Lower leg skin (tissue), 4 donors: ENCODE measurements at places on chromosomes 4 and X.
A peak's percentile ranks its signal among the peaks of the same experiment; 100 is the strongest.

- DNase-seq = no peak
Measured at GRCh38 chrX:41779030-41779564, 55.1 kb downstream of the GPR82 start.

GRCh38 chr4:153023139-153023538 is 87.0 kb downstream of the FHDC1 start:
- DNase-seq = peak; percentile 79

DNA sequence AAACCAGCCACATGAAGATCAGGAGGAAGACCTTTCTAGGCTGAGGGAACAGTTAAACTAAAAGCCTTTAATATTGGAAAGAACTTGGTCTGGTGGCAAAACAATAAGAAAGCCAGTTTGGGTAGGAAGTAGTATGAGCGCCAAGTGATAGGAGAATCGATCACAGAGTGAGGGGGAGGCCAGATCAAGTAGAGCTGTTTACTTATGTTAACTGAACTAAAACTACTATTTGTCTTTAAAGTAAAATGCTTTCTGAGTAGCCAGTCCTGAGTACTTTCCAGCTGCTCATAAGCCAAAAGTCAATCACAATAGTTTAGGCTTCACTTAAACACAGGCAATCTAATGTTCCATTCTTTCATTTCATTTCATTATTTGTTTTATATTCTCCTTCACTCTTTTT is 62.8 kb upstream of the RPA4 start:
- DNase-seq = no peak

GRCh38 chrX:15675490-15675921 is 10.9 kb upstream of the CLTRN start:
- peak; percentile 97 for DNase-seq

DNA sequence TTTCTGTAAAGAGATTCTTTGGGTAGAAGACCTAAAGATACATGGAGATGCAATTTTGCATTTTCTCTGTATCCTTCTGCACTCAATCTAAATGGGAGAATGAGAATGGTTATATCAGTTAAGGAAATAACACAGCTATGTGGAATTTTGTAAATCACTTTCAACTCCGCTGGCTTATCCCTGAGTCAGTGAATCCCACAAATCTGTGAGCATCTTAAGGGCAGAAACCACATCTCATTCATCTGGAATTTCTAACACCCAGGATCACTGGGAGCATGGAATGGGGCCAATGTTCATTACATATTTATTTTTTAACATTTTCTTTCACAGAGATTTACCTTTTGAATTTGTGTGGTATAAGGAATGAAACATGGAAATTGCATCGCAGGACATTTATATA is 167.8 kb downstream of the CFAP47 start:
- no peak for DNase-seq

GRCh38 chr4:102139932-102140331 is 205.3 kb downstream of the SLC39A8 start:
- DNase-seq = no peak
